Right cardiac atrium (tissue), 5 donors: ENCODE measurements at places on chromosomes 12 and 14. TPM values are rescaled to one million over a fixed set of nuclear protein-coding genes. Genes with fewer than 3 reads are reported as not detected.

C12orf60 gene
- 3.8 TPM for polyA plus RNA-seq

RNU4-1 gene
- not detected for polyA plus RNA-seq

RNASE1 gene
- 290 TPM for polyA plus RNA-seq

SIX6 gene
- not detected for polyA plus RNA-seq

IGF1 gene
- polyA plus RNA-seq: 6.5 TPM

SERPINA6 gene
- polyA plus RNA-seq: not detected

DNA sequence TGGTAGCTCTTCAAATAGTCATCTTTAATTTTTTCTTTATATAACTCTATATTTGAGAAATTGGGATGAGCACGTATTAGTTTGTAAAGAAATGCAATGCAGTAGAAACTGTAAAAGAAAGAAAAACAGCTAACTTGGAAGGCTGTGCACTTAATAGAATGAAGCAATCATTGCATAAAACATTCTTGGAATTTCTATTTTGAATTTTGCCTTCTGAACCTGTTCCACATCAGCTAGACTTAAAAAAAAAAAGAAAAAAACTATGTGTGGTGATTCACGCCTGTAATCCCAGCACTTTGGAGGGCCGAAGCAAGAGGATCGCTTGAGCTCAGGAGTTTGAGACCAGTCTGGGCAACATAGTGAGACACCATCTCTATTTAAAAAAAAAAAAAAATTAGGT, 29.4 kb downstream of the SCN8A start:
- no peak for DNase-seq

DNA sequence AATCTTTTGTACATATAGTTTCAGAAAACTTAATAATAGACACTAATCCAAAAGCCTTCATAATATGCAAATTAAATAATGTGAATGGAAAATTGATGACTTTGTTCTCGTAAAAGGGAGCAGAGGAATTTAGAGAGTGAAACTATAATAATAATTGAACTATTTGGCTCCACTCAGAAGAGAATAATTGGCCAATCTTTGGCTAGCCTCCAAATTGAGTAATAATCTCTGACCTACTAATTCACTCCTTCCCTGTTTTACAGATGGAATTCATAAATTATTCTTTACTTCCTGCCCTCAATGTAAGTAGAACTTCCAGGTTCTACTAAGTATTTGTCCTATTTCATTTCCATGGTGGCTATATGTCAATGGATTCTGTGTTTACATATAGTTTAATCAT, 15.8 kb downstream of the TRIM9 start:
- DNase-seq: no peak

DNA sequence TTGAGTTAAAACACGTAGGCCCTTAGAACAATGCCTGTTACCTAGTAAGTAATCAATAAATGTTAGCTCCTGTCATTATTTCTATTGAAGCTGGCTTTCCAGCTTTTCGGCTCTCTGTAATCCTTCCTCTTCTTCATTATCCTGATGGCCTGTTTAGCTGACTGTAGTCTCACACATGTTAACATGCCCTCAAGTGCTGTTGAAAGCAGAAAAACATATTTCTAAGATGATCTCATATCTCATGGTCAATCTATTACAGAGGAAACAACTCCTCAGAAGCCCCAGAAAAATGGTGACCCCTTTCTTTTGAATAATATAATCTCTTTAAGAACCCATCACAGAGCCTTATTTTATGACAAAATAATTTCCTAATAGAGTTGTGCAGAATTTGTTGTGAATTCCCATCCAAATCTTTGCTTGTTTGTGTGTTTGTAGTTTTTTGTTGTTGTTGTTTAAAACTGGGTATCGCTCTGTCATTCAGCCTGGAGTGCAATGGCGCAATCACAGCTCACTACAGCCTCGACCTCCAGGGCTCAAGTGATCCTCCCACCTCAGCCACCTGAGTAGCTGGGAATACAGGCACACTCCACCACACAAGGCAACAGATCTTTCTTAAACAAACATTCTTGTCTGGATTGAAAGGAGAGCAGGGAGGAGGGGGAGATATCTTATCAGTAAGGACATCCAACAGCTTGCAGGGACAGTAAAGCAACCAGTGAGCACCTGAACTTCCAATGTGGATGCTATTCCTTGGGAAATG, 242.5 kb upstream of the CAND1 start:
- no peak for DNase-seq

GRCh38 chr14:24062216-24062980, 9.0 kb upstream of the CPNE6 start:
- DNase-seq: peak; percentile 42

GRCh38 chr12:96402061-96402460, 1.8 kb upstream of the CDK17 start:
- no peak for DNase-seq

DNA sequence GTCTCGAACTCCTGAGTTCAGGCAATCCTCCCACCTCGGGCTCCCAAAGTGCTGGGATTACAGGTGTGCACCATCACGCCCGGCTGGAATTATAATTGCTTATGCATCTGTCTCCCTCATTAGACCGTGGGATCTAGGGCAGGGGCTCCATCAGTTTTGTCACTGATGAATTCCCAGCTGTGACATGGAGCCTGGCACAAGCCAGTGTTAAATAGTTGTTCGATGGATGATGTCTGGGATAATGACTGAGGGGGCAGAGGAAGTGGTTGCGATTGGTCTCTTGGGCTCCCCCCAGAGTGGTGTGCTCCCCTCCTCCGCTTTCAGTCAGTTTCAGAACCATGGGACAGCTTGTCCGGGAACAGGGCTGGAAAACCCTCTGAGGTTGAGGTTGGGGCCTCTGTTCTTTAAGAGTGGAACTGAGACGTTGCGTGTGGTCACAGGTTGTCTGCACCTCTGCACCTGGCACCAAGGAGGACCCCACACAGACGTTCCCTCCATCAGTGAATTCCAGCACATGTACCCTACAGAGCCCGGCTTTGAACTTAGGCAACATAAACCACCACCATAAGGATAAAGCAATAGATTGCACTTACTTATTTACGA, 30.8 kb upstream of the BATF start:
- no peak for DNase-seq

GRCh38 chr14:96598332-96598928, 96.2 kb downstream of the PAPOLA start:
- DNase-seq: no peak
